NCI-H2171 treated with DMSO at 0.1 percent for 48 hours (cell line): ENCODE measurements at places on chromosomes 1 and 21.

GRCh38 chr1:67414574-67414973 lies 15.6 kb downstream of the SERBP1 start:
- DNase-seq = no peak

- no peak for DNase-seq
Observed at GRCh38 chr1:209086486-209087192, 496.9 kb upstream of the CAMK1G start.

- no peak for DNase-seq
Observed at GRCh38 chr1:162571696-162572095, 10.2 kb downstream of the UAP1 start.

GRCh38 chr1:209854196-209854595 lies 26.4 kb downstream of the UTP25 start:
- peak; percentile 81 for DNase-seq

DNA sequence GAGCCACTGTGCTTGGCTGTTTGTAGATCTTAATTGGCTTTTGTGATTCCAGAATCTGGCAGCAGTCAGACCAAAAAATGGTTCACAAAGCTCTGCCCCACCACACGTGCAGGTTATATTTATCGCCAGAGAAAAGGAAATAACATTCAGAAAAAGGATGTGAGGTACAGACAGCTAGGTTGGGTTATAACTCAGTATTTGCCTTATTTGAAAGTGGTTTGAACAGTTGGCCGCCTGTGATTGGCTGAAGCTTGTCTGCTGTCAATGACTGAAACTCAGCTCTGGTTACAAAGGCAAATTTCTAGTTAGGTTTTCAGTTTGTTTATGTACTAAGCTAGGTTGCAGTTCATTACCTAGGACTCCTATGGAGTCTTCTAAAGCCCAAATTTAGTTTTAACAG lies 9.6 kb downstream of the SH3BGR start:
- DNase-seq = no peak

DNA sequence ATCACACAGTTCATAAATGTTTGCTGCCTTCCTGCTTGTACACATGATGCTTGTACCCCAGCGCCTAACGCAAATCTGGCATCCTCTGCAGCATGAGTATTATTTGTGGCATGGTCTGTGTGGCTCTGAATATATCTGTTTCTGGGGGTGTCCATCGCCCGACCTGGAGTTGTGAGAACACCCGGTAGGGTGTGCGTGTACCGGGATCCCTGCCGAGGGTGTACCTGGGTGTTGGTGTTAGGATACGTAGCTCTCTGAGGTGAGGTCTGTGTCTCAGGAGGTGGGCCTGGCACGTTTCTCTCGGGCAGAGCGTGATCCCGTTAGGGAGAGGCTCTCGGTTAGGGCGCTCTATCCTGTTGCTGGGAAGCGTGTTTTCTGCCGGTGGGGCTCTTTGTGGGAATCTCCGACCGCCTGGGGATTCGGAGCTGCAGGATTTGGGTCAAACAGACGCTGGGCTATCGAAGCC lies 10.4 kb upstream of the CDC20 start:
- peak; percentile 88 for DNase-seq

- DNase-seq = peak; percentile 34
Observed at GRCh38 chr1:15046487-15047165, 106.9 kb upstream of the TMEM51 start.

DNA sequence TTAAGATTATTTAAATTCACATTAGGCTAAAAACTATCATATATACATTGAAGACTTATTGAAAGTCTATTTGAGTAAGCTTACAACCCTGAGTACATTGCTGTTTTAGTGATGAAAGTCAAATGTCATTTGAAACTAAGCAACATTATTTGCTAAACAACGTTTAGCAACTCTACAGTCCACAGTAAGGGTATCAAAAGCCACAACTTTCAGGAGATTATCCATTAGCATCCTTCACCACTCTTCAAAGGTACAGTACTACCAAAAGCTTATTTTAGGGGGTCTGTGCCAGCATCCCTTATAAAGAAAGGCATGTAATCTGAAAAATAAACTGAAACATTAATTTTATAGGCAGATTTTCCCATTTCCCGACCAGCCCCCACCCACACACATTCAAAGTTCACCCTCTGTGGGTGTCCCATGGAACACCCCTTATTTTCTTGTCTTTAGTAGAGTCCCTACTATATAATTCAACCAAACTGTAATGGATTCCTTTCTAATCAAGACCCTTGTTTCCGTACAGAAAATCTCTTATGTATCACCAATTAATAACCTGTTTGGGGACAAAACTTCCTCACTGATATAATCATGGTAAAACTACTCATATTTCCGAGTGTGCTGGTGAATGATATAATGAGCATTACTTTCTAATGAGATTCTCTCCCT lies 11.0 kb downstream of the SFPQ start:
- DNase-seq = no peak

DNA sequence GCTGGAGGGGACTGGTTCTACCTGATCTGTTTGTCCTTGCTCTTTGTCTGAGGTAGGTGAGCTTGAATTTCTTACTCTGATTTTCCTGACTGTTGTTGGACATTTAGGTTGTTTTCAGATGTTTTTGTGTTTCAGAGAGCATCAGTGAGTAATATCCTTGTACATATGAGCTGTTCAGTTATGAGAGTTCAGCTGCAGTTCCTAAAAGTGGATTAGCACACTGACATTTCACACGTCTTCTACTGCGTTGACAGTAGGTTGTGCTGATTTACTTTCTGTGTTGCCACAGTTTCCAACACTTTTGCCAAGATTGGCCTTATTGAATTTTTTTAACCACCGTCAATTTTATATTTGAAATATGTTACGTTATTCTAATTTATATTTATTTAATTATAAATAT lies 27.7 kb downstream of the CXADR start:
- no peak for DNase-seq

DNA sequence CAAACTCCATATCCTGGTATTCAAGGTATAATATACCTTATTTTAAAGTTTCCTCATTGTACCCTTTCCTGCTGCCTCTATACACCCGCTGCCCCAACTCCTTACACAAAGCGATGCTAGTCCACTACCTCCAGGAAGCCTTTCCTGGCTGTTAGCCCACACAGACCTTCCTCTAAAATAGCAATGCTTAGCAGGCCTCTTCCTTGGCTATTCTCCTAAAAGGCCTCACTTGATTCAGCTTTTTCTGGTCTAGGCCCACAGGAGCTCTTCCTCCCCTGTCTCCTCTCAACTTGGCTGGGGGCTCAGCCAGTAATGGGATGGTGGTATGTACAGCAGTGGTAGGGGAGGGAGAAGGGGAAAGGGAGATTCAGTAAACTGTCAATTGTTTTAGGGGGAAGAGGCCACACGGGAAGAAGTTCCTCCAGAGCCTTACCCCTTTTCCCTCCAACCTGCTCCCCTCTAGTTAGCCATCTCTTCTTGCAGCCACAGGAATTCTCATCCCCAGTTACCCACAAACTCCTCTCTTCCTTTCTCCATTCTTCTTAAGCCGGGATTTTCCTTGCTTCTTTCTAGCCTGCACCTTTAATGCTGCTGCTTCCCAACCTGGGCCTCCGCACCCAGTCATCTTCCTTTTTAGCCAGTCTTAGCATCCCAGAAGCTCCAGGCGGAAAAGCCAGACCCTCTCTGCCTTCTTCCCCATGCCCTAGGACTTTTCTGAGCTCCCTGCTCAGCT lies 2.6 kb downstream of the LRRC41 start:
- DNase-seq = no peak

GRCh38 chr1:90753556-90753955 lies 36.5 kb upstream of the BARHL2 start:
- no peak for DNase-seq

GRCh38 chr1:183780757-183781156 lies 24.2 kb upstream of the RGL1 start:
- no peak for DNase-seq

- peak; percentile 38 for DNase-seq
Observed at GRCh38 chr1:72846476-72847278, 564.3 kb upstream of the NEGR1 start.

DNA sequence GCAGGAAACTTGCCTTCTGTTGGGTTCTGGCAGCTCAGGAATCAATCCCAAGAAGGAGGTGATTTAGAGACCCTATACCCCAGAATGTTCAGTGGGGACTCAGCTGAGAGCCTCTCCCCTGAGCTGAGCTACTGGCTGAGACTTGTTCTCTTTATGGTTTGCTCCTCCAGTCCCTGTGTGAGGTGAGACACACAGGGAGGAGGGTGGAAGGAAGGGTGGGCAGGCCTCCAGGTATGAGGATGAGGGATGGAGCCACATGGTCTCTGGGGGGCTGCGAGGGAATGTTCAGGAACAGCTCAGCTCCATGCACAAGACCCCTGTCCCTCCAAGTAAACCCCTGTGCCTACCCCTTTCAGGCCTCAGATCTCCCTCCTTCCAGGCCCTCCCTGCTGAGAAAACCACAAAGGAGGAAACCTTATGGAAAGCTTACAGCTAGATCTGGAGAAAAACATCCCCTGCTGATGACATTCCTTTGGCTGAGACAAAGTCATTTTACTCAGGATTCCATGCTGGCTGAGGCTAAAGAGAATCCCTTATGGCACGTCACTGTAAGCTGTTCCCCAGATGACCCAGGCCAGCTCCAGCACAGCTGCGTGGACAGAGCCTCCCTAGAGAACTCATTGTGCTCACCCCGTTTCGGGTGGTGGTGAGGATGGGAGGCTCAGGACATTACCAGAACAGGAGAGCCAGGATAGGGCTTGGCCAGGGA lies 91.5 kb upstream of the IPO9 start:
- no peak for DNase-seq

- DNase-seq = no peak
Observed at GRCh38 chr1:71106658-71107322, 26.0 kb upstream of the ZRANB2 start.

- DNase-seq = peak; percentile 69
Observed at GRCh38 chr1:205325334-205325884, 3.9 kb upstream of the NUAK2 start.

DNA sequence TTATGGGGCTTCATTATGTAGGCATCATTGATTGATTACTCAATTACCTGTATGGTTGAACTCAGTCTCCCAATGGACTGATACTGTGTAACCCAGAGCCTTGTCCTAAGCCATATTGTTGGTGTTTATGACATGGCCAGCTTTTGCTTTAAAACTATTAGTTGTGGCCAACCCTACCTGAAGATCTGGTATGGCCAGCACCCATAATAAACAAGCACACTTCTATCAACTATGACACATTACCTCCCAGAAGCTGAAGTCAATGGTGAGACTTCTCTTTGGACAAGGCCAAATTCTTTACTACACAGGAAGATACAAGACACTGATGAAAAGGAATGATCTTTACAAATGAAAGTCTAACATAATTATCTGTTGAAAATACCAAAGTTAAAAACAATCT lies 28.8 kb downstream of the MAN1A2 start:
- DNase-seq = no peak

DNA sequence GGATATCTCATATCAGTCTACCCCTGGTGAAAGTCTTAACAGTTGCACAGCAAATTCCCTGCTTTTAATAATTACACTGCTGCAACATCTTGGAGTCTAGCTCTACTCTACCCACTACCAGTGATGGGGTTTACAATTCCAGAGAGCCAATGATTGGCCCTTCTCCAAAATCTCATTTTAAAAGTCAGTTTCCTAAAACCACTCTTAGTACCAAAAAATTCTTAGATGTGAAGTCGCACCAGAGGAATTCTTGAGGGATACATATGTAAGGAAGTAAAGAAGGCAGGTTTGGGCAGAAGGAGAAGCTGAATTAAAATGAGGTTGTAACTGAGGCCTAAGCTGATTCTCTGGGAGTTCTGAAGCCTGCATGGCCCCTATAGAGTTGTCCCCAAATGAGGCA lies 129.7 kb downstream of the BRINP2 start:
- DNase-seq = no peak
